Putamen (tissue), 1 donor: ENCODE measurements at places on chromosomes 11 and 22.

DNA sequence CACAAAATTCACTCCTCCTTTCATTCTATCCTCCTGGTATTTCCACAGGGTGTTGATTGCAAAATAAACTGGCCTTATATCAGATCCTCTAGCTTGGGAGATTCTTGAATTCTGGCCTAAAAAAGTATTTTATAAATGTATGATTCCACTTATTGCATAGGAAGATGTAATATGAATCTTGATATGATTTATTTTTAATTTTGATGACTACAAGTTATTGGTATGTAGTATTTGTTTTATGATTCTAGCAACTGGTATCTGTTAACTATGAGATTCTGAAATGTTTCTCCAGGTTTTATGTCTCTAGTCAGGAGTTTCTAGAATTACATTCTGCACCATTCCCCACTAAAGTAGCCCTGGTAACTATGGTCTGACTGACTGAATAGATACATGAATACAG, 373.9 kb upstream of the C11orf87 start:
- DNase-seq: no peak

DNA sequence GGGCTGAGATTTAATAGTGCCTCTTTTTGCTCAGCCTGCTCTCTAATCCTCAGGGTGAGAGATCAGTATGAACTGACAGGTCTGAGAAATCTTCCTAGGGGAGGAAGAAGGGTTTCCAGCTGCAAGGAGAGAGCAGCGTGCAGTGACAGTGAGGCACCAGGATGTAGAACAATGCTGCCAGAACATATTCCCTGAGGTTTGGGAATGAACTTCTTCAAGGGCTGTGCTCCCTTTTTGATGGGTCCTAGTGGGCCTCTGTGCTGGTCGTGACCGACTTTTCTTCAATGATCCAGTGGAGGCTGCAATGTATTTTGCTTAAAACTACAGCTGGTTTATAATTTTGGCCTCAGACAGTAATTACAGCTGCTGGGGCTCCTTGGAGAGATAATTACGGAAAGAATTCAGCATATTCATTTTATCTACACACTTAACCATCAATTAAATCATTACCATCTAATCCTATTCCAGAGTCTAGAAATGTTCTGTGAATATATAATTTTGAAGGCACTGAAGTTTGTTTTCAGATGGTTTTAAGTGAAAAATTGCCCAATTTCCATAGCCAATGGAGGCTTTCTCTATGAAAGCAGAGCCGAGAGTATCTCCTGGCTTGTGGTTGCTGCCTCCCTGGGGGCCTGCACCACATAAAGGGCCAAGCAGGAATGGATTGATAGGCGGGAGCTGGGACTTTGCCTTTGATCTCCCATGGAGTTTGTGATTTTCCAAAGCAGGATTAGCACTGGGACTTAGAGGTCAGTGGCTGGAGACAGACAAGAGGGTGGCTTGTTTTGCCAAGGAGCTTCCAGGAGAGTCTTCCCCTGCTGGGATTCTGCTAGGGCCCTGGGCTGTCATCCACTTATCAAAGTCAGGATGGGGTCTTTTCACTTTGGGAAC, 41.0 kb upstream of the OLFML1 start:
- no peak for DNase-seq

DNA sequence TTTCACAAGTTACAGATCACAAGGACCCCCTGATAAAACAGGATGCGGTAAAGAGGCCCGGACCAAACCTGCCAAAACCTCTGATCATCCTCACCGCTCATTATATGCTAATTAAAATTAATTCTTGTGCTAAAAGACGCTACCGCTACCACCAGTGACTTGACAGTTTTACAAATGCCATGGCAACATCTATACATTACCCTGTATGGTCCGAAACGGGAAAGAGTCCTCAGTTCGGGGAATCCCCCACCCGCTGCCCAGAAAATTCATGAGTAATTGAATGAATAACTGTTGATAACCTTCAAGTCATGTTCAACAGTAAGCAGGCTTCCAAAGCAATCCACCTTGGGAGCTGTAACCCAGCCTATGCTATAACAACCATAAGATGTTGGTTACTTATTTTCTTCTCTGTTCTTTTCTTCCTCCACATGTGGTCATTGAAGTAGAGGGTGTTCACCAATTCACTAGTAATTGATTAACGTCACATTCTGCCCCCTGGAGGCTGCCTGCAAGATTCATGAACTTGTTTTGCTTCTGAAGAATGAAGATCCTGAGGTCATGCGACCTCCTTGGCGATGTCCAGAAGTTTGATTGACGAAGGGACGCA, 20.6 kb downstream of the APOBEC3H start:
- DNase-seq: no peak

DNA sequence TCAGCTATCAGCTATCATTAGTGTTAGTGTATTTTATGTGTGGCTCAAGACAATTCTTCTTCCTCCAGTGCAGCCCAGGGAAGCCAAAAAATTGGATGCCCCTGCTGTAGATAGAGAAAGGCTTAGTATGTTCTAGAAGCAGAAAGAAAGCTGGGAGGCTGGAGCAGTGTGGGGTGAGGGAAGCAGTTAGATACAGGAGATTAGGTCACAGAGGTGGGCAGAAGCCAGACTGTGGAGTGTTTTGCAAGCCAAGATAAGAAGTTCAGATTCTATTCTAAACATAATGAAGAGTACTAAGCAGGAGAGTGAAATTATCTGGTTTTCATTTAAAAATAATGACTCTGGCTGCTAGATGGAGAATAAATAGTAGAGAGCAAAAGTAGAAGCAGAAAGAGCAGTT, 381.7 kb downstream of the DCDC1 start:
- no peak for DNase-seq

GRCh38 chr11:11605821-11606450, 15.9 kb downstream of the GALNT18 start:
- no peak for DNase-seq

- DNase-seq: no peak
Measured at GRCh38 chr11:6546735-6547134, 49.7 kb downstream of the DNHD1 start.

DNA sequence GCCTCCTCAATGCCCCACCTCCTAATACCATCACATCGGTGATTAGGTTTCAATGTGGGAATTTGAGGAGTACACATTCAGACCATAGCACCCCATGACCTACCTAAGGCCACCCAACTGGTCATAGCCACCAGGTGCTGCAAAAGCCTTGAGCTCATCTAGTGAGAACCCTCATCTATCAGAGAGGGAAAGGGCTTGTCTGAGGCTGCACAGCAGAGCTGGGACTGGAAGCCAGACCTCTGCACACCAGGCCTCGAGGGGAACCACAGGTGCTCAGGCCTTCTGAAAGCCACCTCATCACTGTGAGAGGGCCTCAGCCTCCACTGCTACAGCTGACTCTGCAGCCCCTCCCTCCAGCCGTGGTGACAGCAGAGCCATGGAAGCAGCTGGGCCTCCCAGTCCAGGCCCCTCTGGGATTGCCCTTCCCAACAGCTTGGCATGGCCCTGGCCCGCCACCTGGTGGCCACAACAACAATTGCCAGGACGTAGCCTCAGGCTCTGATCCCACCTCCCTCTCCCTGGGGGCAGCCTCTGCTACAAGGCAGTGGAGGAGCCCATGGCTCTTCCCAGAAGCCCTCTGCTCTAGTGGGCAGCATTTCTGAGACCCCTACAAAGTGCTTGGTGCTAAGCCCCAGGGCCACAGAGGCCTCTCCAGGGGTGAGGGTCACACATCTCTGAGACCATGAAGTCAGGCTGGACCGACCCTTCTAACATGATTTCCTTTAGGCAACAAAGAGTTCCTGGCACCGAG, 41.0 kb upstream of the PRDM11 start:
- peak; percentile 61 for DNase-seq

DNA sequence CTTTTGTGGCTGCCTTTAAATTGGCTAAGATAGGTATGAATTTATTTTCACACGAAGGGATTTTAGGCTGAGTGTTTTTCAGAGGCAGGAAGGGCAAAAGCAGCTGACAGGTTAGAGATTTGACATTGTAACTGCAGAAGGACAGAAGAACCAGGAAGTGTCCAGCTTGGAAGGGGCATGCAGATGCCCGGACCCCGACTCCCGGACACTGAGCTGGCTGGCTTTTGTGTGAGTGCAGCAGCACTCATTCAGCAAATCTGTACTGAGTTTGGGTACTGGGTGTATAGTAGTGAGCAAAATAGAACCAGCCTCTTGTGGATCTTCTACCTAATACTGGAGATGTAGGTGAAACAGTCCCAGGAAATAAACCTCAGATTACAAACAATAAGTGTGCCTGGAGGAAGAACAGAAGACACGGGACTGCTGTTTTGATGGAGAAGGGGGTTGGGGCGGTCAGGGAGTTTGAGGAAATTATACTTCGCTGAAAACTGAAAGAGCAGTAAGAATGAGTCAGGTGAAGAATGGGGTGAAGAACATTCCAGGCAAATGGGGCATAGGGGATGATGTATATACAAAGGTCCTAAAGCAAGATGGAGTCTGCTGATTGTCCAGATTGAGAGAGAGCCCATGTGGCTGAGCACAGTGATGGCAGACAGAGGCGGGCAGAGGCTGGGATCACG, 64.6 kb downstream of the PPFIBP2 start:
- no peak for DNase-seq

DNA sequence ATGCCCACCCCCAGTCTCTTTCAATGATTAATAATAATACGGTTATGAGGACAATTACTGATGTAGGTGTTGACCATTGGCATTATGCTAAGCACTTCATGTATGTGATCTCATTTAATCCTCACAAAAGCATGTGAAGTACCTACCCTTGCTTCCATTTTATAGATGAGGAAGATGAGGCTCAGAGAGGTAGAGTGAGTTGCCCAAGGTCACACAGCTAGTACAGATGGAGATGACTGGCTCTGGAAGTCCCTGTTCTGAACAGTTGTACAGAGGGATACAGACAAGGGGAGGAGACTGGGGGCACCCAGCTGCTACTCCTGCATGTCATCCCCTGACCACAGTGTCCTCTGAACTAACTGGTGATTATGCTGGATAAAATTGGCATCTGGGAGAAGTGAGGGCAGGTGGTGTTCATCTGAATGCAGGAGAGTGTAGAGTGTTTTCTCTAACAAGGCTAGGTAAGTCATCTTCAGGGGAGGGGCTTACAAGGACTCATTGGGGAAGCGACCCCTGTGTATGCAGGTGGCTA, 43.2 kb downstream of the KIAA1671 start:
- DNase-seq: no peak

DNA sequence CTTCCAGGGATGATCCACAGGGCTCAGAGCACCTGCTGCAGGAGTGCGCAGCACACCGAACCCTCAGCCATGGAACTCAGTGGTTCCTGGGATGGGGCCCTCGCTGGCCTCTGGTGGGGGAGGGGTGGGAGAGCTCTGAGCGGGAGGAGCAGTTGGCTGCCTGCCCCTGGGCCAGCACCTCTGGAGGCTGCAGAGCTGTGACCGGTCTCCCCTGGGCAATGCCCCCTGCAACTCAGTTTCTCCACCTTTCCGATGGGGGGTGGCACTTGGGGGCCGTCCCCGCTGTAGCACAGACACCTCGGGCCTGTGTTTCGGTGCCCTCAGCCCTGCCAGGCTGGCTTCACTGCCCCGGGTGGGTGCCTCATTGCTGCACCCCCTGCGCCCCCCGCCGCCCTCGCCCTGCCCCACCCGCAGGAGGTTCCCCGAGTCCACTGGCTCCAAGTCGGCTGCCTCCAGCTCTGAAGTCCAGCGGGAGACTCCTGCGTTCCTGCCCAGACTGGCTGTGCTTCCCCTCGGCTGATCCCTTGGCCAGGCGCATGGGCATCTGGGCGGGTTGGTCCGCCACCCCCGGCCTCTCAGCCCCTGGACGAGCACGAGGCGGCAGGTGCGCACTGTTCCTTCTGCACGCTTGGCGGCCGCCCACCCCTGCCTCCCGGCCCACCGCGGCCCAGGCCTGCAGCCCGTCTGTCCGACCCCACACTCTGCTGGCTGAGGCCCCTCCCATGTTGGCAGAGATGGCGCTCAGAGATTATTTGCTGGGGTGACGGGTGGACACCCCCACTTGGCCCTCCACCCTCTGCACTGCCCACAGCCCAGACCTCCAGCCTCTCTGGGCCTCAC, 1.8 kb downstream of the MUC6 start:
- no peak for DNase-seq

DNA sequence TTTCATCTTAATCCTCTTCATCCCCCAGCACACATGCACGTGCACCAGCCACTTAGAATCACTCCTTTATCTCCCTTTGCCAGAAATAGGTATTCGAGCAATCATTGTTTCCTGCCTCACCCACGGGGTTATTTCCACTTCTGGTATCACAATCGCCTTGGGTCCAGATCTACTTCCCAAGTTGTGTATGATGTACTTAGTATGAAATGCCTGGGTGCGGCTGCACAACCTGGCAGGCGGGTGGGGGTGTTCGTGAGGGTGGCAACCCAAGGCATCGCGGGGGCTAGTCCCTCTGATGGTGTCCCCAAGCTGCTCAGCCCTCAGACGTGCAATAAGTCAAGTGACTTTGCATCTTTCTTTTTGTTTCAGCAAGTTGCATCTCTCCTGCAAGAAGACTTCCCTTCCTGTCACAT, 475.6 kb downstream of the MIAT start:
- DNase-seq: no peak

- peak; percentile 45 for DNase-seq
Measured at GRCh38 chr11:35681163-35681767, 18.7 kb downstream of the TRIM44 start.

DNA sequence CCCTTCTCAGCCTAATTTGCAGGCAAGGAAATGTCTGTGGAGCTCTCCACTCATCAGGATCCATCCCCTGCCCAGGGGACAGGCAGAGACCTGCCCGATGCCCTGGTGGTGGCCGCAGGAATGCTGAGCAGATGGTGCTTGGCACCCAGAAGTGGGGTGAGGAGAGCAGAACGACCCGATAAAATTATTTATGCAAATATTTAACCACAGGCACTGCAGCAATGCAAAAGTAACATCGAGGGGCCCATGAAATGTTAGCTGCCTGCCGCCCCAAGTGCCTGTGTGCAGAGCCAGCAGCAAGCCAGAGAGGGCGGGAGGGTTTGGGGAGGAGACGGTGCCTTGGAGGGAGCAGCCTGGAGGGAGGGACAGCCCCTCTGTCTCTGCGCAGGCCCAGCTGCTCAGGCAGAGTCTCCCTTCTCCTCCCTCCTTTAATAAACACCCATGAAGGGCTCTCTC, 205.5 kb downstream of the CTTN start:
- no peak for DNase-seq

DNA sequence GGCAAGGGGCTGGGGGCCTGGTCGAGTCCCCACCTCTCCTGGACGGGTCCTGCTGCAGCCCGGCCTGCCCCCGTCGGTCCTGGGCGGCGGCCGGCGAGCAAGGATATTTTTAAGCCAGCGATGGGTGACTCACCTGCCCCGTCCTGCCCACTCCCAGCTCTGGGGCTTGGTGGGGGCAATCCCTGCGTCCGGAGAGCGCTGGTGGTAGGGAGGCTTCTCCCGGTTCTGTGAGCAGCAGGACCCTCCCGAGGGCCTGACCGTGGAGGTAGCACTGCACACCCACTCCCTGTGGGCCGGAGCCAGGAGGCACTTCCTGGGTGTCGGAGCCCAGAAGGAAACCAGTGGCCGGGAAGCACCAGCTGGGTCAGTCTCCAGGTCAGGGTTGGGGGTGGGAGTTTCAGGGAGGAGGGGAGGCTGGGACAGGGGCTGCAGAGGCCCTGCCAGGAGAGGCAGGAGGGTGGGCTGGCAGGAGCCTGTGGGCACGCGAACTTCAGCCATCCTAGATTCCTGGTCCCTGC, 467 bp downstream of the EPS8L2 start:
- DNase-seq: no peak
